Left cardiac atrium (tissue), 4 donors: ENCODE measurements at places on chromosomes 2 and 18. TPM values are rescaled to one million over a fixed set of nuclear protein-coding genes. Genes with fewer than 3 reads are reported as not detected.

The EFHD1 gene
- total RNA-seq = 16.9 TPM

The STAT4 gene
- 11.6 TPM for total RNA-seq

The UGT1A4 gene
- total RNA-seq = not detected

DNA sequence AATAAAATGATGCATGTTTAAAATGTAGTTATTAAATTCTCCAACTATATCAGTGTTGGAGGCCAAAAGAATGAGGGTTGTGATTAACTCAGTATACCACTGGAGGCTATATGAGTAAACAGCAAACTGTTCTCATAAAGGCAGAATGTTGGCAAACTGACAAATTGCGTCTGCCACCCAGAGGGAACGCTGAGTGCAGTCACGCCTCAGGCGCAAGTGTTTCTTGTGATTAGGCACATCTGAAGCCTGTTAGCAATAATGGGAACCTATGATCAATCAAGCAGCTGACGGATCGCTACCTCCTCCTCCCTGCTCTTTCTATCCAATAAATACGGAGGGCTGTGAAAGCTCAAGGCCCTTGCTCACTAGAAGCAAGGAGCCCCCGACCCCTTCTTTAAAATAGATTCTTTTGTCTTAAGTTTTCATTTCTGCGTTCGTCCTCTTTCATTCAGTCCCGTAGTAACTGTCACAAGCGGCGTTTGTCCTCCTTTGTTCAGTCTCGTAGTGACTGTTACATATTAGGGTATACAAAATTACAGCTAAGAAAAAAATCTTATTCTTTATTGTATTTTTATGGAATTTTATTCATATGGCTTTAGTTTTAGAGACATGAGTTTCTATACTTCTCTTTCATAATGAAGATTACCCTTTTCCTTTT is 16.3 kb upstream of the RMND5A start:
- DNase-seq = peak; percentile 58

DNA sequence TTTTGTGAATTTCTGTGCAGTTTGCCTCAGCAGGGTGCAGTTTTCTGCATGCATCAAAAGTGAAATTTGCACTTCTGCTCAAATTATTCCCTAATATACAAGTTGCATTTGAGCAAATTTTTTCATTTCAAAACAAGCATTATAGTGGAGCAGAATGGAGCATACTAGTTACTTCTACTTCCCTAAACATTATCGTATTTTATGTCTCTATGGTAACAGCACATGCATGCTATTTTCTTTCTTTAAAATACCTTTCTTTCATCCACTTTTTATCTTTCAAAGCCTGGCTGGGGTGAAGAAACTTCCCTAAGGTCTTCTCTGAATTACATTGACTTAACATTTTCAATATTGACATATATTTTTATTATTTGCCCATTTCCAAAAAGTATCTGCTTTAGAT is 11.2 kb downstream of the RHBDD1 start:
- DNase-seq = no peak

GRCh38 chr2:12052796-12053195 is 306.4 kb downstream of the LPIN1 start:
- no peak for DNase-seq

DNA sequence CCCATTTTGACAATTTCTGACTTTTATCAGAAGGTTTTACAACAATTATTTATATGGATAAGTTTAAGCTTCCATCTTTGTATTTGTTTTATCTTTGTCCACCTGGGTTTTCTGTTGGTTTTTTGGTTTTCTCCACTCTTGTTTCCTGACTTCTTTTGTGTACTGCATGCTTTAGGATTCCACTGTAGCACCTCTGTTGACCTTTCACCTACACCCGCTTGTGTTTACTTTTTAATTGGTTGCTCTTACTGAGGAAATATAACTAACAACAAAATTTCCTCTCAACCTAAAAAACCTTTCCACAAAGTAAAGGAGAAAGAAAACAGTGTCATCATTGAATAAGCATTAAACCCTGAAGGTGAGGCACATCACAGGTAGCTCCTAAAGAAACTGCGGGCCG is 39.8 kb upstream of the TTR start:
- no peak for DNase-seq

DNA sequence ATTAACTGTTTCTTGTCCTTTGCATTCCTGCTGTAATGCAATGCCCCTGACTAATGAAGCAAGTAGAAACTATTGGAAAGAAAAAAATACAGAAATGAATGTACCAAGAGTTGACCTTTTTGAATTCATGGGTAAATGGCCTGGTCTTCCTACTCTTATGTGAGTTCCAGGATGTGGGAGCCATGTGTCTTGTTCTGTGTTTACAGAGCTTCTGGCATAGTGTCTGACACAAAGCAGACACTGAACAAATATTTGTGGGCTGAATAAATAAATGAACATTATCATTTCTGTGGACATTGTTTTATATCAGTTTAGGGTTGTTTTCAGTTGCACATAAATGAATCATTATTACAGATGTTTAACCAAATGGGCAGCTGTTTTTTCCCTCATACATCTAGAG is 155.5 kb downstream of the CD8B2 start:
- DNase-seq = no peak
